ENCODE measurements at places on chromosomes 11 and 22. TPM values are rescaled to one million over a fixed set of nuclear protein-coding genes. Genes with fewer than 3 reads are reported as not detected.

RAB38 gene
- total RNA-seq, result not detected

- DNase-seq, result no peak
These were observed 194.5 kb downstream of the SNX19 start for GRCh38 chr11:130721736-130722135.

- no peak for DNase-seq
These were observed 143.9 kb downstream of the CADM1 start for GRCh38 chr11:115360186-115360824.

DNA sequence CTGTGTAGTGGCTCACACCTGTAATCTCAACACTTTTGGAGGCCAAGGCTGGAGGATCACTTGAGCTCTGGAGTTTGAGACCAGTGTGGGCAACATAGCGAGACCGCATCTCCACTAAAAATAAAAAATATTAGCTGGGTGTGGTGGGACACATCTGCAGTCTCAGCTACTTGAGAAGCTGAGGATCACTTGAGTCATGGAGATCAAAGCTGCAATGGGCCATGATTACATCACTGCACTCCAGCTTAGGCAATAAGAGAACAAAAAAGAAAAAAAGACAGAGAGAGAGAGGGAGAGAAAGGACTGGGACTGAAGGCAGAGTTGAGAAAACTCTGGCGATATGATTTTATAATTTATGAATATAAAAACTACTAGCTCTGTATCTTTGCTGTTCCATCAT lies 473.1 kb downstream of the LRRC4C start:
- no peak for DNase-seq

DNA sequence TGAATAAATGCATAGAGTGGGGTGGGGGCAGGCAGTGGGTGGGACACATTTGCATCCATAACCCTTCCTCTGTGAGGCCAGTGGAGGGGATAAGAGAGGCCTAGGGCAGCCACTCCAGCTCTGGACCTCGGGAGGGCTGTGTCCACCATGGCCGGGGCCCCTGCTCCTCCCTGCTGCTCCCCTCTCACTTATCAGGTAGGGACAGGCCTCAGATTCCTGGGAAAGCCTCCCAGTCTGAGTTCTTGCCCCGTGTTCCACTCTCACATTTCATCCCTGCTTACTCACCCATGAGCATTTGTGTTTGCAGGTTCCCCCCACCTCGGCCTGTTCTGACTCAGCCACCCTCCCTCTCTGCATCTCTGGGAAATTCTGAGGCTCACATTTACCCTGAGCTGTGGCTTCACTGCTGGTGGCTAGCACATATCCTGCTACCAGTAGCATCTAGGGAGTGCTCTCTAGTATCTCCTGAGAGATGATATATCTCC lies 128.7 kb upstream of the TOP3B start:
- no peak for DNase-seq

- DNase-seq, result no peak
These were observed 605.2 kb downstream of the NTM start for GRCh38 chr11:131975619-131976018.

CFAP300 gene
- 7.4 TPM for total RNA-seq

DNA sequence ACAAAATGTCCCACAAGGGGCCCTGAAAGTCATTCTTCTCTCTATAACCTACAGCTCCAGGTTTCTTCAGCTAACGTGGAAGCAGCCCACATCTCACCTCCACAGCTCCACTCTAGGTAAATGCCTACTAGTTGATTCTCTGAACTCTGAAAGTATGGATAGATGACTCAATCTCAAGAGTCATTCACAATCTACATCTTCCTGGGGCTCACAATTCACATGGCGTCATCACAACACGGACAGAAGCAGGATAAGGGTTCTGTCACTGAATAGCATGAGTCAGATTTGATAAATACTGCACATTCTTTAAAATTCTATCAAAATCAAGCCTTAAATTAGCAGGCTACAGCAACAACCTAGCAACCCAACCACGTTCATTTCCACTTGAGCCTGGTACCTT lies 96.3 kb downstream of the PLEKHA7 start:
- DNase-seq, result no peak

KCNK4 gene
- not detected for total RNA-seq

GRCh38 chr11:121037016-121037415 lies 13.1 kb downstream of the TBCEL start:
- no peak for DNase-seq

CACNA1I gene
- total RNA-seq, result 0.03 TPM

OR56B4 gene
- total RNA-seq, result not detected

DNA sequence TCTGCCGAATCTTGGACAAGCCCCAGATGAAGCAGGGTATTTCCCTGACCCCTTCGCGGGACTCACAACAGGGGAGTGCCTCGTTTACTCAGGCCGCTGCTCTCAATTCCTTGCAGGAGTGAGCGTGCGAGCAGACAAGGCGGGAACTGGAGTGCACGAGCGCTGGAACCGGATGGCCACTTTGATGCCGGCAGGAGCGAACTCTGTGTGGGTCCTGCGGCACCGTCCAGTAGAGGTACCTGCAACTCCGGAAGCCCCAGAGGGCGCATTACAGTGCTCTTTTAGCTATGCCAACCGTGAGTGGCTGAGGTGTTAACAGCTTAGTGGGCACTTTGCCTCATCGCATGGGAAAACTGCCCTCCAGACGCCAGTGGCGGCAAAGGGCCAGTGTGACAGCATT lies 182.3 kb upstream of the ANO3 start:
- DNase-seq, result no peak

Data from HT-29 (cell line).